ENCODE measurements at places on chromosomes 3 and 15. TPM values are rescaled to one million over a fixed set of nuclear protein-coding genes. Genes with fewer than 3 reads are reported as not detected.
A peak's percentile ranks its signal among the peaks of the same experiment; 100 is the strongest.

The TJP1 gene
- polyA plus RNA-seq = 62.9 TPM

- no peak overlapping the region for H3K4me3 ChIP-seq
- no peak for DNase-seq
- peaks cover 48% of the 10 kb centered on the region for H3K36me3 ChIP-seq
These were observed 1.6 kb upstream of the TTLL3 start for GRCh38 chr3:9808345-9809037.

- no peak for DNase-seq
- no peaks in the 10 kb centered on the region for H3K4me1 ChIP-seq
- H3K36me3 ChIP-seq = no peaks in the 10 kb centered on the region
- H3K27me3 ChIP-seq = no peaks in the 10 kb centered on the region
- no peak within 1 kb of the TSS for H3K27ac ChIP-seq
These were observed at the start of gene RTP2 for GRCh38 chr3:187702507-187703033. RTP2 (minus strand) TSS chr3:187702557; CDS start chr3:187702128, 429 bp downstream.

- no peaks in the 10 kb centered on the region for H3K4me1 ChIP-seq
- H3K27me3 ChIP-seq = no peaks in the 10 kb centered on the region
- peaks cover 5% of the 10 kb centered on the region for H3K36me3 ChIP-seq
- H3K4me3 ChIP-seq = no peak overlapping the region
- H3K27ac ChIP-seq = no peak overlapping the region
- DNase-seq = no peak
These were observed 55.6 kb downstream of the POLQ start for GRCh38 chr3:121490161-121490560.

The CEP19 gene
- polyA plus RNA-seq = 2.7 TPM

DNA sequence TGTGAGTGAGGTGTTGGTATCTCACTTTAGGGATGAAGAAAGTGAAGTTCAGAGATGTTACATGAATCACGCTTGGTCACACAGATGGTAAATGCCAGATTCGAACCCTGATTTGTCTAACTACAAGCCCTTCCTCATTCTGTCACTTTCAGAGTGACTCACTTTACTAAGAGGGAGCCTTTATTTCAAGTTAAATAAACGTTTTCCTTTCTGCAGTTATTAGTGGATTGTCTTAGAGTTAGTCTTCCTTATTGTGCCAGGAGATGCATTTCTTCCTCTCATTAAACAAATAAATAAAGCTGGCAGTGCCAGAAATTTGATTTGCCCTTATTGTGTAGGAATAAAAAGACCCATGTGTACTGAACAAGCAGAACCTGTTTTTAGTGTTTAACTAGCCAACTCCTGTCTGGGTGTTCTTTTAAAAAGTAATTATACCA, 162.5 kb downstream of the AKAP13 start:
- DNase-seq = no peak
- peak overlapping the region; percentile 61 for H3K27ac ChIP-seq
- no peak overlapping the region for H3K4me3 ChIP-seq
- H3K27me3 ChIP-seq = no peaks in the 10 kb centered on the region

The STARD9 gene
- 10.3 TPM for polyA plus RNA-seq

DNA sequence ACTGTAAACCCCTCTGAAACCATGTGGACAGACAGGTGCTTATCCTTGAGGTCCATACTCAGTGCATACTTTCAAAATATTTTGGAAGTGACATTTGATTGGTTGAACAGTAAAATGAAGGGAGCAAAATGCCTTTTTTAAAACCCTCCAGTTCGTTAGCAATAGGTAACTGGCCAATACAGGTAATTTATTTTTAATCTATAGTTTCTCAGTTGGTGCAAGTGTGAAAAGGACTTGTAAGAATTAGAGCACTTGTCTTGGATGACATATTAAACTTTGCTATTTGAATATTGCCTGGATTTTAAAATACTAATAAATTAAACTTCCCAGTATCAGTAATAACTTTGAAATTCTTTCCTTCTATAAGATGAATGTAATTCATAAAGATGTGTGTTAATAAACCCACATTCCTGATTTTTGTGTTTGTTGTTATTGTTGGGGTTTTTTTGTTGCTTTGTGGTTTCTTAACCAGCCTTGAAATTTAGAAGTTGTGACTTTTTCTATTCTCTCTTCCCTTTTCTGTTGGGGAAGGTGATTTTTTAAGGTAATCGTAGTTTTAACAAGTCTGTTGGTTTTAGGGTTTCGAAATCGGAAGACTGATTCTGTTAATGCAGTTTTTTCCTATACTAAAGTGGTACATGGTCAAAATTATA, 90.0 kb downstream of the STT3B start:
- H3K4me1 ChIP-seq = no peaks in the 10 kb centered on the region
- DNase-seq = no peak
- no peaks in the 10 kb centered on the region for H3K27me3 ChIP-seq
- H3K36me3 ChIP-seq = peaks cover 42% of the 10 kb centered on the region

GRCh38 chr15:68192117-68192516, 13.0 kb downstream of the CALML4 start:
- H3K4me3 ChIP-seq = no peak overlapping the region
- H3K4me1 ChIP-seq = peaks cover 3% of the 10 kb centered on the region
- peaks cover 62% of the 10 kb centered on the region for H3K36me3 ChIP-seq
- DNase-seq = no peak

- peaks cover 2% of the 10 kb centered on the region for H3K27me3 ChIP-seq
- H3K4me1 ChIP-seq = peaks cover 9% of the 10 kb centered on the region
- no peak overlapping the region for H3K4me3 ChIP-seq
- no peaks in the 10 kb centered on the region for H3K36me3 ChIP-seq
- H3K27ac ChIP-seq = no peak overlapping the region
- DNase-seq = peak; percentile 12
These were observed 1.2 kb downstream of the CFAP91 start for GRCh38 chr3:119703820-119704531.

- no peak for DNase-seq
- peaks cover 4% of the 10 kb centered on the region for H3K36me3 ChIP-seq
- no peaks in the 10 kb centered on the region for H3K27me3 ChIP-seq
- no peak overlapping the region for H3K4me3 ChIP-seq
These were observed 507.0 kb downstream of the FOXP1 start for GRCh38 chr3:71076361-71077002.

The SERPINI2 gene
- polyA plus RNA-seq = 0.09 TPM

- no peaks in the 10 kb centered on the region for H3K36me3 ChIP-seq
- no peak for DNase-seq
- H3K4me3 ChIP-seq = no peak overlapping the region
- peaks cover 16% of the 10 kb centered on the region for H3K4me1 ChIP-seq
These were observed 10.8 kb downstream of the HSPBAP1 start for GRCh38 chr3:122782804-122783203.

GRCh38 chr3:54240-54639, 142.3 kb upstream of the CHL1 start:
- H3K4me1 ChIP-seq = no peaks in the 10 kb centered on the region
- H3K27me3 ChIP-seq = no peaks in the 10 kb centered on the region
- no peaks in the 10 kb centered on the region for H3K36me3 ChIP-seq
- H3K4me3 ChIP-seq = no peak overlapping the region
- DNase-seq = no peak

The CCR1 gene
- polyA plus RNA-seq = 3.4 TPM

GRCh38 chr3:101925564-101925963, 76.2 kb downstream of the NFKBIZ start:
- no peaks in the 10 kb centered on the region for H3K4me1 ChIP-seq
- no peaks in the 10 kb centered on the region for H3K27me3 ChIP-seq
- no peak for DNase-seq
- H3K36me3 ChIP-seq = no peaks in the 10 kb centered on the region

DNA sequence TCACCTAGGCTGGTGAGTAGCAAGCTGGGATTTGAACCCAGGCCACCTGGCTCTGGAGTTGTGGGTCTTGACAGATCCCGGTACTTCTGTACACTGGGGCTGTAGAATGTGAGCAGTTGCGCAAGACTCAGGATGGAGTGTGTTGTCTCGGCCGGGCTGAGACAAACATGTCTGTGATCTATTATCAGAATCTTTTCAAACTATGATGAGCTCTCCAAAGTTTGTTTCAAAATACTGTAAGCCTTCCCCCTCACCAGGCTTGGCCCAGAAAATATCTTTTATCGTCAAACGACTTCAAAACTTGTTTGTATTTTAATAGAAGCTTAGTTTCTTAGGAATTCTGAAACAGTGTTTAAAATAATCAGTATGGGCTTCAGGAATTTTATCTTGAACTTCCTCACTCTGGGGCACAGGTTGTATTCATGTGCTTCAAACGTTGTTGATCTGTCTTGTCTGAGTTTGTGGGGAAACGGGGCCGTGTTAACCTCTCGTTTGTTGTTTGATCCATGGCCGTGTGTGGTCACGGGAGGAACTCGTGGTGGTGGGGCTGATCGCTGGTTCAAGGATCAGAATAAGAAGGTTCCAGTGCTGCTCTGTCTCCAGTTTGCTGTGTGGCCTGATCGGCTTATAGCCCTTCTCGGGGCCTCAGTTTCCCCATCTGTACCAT, 40.3 kb upstream of the TFRC start:
- no peaks in the 10 kb centered on the region for H3K27me3 ChIP-seq
- DNase-seq = no peak
- no peaks in the 10 kb centered on the region for H3K36me3 ChIP-seq
- no peak overlapping the region for H3K4me3 ChIP-seq

DNA sequence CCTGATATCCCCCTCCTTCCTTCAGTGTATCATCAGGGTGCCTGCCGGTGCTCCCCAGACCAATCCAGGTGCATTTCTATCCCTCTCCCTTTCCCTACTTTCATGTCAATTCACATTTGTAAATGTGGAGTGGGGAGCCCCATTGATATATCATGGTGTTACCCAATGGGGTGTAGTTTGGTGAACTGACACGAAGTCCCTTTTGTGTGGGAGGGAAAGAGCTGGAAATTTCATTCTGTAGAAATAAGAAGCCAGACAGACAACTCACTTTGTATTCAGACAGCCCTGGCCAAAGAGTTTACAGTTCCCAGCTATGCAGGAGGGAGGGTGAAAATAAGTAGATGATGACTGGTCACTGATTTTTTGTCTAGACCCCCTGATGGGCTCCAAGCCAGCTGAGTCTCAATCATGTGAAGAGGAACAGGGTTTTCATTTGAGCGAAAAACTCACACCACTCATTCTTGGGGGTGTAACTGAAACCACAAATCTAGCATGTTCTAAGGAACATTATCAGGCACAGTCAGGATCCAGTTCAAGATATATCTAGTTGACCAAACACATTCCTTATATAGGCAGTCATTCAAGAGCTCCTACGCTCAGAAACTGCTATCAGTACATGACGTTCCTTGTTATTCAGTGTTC, 58.9 kb downstream of the LMCD1 start:
- peaks cover 5% of the 10 kb centered on the region for H3K4me1 ChIP-seq
- no peak overlapping the region for H3K4me3 ChIP-seq
- DNase-seq = no peak
- H3K27me3 ChIP-seq = no peaks in the 10 kb centered on the region

The FBXO40 gene
- polyA plus RNA-seq = not detected

- H3K36me3 ChIP-seq = peaks cover 3% of the 10 kb centered on the region
- DNase-seq = no peak
- H3K4me1 ChIP-seq = peaks cover 4% of the 10 kb centered on the region
- no peak overlapping the region for H3K4me3 ChIP-seq
- H3K27me3 ChIP-seq = no peaks in the 10 kb centered on the region
- H3K27ac ChIP-seq = no peak overlapping the region
These were observed 17.2 kb upstream of the PRICKLE2 start for GRCh38 chr3:64242435-64242834.

DNA sequence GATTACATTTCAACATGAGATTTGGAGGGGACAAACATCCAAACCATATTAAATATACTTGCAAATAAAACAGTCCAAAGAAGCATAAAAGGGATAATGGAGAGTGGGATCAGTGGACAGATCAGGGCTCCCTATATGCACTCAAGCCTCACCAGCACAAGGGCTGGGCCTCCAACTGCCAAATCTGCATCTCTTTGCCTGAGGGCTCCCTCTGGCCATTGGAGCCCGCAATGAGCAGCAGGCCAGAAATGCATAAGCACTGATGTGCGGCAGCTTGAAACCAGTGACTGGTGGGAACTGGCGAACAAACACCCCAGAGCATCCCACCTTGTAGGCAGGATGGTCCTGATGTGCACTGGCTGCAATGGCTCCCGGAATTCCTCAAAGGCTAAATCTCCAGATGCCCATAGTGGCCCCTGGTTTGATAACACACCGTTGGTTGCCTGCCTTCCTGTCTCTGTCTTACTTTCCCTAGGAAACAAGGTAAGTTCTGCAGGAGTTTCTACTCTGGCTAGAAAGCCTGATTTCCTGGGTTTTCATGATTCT, 55.9 kb upstream of the POMGNT2 start:
- H3K27me3 ChIP-seq = peaks cover 5% of the 10 kb centered on the region
- H3K36me3 ChIP-seq = no peaks in the 10 kb centered on the region
- no peak overlapping the region for H3K27ac ChIP-seq
- DNase-seq = no peak
- H3K4me3 ChIP-seq = no peak overlapping the region

GRCh38 chr3:159170436-159171003, 368.7 kb downstream of the MFSD1 start:
- no peaks in the 10 kb centered on the region for H3K36me3 ChIP-seq
- DNase-seq = peak; percentile 14
- no peaks in the 10 kb centered on the region for H3K4me1 ChIP-seq
- peak overlapping the region; percentile 46 for H3K27ac ChIP-seq

- no peak overlapping the region for H3K27ac ChIP-seq
- no peaks in the 10 kb centered on the region for H3K36me3 ChIP-seq
- no peaks in the 10 kb centered on the region for H3K4me1 ChIP-seq
- no peak overlapping the region for H3K4me3 ChIP-seq
- DNase-seq = no peak
- no peaks in the 10 kb centered on the region for H3K27me3 ChIP-seq
These were observed 51.3 kb downstream of the RBMS3 start for GRCh38 chr3:29332195-29332637.

DNA sequence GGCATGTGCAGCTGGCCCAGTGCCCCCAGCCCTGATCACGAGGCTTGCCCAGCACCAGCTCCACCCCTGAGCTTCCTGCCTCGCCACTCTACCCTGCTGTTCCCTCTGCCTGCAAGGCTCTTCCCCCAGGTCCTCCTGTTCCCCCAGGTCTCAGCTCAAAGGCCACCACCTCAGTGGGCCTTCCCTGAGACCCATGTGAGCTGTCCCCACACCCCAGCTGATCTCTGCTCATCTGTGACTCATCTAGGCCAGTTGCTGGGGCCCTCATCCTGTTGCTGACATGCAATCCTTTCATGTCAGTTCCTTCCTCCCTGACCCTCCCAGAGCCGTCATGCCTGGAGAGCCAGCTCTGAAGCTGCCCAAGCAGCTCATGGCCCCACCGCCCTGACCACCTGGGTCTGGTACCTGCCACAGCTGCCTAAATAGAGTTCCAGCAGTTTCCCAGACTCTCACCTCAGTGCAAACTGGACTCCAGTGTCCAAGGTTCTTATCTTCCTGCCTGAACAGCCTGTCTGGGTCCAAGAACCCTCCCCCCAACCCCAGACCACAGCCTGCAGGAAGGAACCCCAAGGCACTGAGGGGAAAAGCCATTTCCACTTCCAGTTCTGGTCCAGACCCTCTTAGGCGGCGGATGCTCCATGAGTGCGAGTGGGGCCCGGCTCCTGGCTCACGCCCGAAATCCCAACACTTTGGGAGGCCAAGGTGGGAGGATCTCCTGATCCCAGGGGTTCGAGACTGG, 116.6 kb upstream of the IQSEC1 start:
- DNase-seq = no peak
- no peak overlapping the region for H3K27ac ChIP-seq

Measured in large intestine (tissue), 12 donors.